Activated CD4-positive, alpha-beta T cell treated with anti-CD3 and anti-CD28 coated beads for 48 hours (primary cell): ENCODE measurements at places on chromosomes 3 and 15.

DNA sequence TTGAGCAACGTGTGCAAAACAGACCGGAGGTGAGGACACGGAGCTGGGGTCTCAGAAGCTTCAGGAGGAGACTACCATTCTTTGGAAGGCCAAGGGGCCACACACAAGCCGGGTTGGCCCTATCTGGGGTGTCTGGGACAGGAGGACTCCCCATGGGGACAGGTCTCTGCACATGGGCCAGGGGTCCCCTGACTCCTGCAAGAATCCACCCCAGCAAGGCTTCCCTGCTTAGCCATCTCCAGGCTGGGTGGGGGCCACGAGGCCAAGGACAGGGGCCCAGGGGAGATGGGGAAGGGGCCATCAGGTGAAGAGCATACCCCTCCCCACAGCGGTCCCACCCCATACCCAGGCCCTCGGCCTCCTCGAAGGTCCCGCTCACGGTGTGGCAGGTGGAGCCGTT, 38.5 kb downstream of the ADAMTS7 start:
- DNase-seq, result no peak

- DNase-seq, result peak; percentile 25
Observed at GRCh38 chr3:109336291-109336861, 970 bp downstream of the DPPA4 start.

DNA sequence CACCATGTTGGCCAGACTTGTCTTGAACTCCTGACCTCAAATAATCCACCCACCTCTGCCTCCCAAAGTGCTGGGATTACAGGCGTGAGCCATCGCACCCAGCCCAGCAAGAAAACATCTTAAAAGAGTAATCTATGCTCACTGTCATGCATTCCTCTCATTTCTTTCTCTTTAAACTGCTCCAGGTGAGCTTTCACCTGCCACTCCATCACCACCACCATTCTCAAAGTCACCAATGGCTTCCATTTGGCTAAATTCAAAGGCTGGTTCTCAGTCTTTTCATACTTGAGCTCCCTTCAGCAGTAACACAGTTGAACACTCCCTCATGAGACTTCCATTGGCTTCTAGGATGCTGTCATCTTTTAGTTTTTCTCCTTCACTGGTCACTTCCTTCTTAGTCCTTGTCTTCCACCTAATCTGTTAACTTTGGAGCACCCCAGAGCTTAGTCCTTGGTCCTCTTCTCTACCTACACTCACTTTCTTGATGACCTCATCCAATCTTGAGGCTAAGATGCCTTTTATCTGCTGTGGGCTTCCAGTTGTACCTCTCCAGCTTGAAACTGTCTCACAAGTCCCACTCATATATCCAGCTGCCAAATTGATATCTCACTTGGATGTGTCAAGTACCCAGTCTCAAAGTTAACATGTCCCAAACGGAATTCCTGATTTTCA, 27.0 kb upstream of the ESYT3 start:
- no peak for DNase-seq

- DNase-seq, result no peak
Observed at GRCh38 chr15:86541540-86541939, 461.9 kb downstream of the AGBL1 start.

GRCh38 chr3:160980740-160981139, 124.4 kb downstream of the B3GALNT1 start:
- no peak for DNase-seq

DNA sequence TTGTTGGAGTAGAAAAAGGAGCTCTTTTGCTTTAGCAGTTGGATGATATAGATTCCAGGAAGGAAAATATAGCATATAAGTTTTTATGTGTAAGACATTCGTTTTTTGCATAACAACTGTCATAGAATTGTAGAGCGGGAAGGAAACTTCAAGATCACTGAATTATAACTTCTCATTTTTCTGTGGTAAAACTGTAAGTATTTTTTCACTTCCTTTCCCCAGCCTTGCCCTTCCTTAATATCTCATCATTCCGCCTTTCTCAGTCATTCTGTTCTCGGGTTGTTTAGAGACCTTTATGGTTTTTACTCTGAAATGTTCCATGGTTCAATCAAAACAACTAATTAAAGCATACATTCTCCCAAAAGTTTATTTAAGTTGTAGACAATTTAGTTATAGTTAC, 1.1 kb downstream of the EAF2 start:
- DNase-seq, result no peak

DNA sequence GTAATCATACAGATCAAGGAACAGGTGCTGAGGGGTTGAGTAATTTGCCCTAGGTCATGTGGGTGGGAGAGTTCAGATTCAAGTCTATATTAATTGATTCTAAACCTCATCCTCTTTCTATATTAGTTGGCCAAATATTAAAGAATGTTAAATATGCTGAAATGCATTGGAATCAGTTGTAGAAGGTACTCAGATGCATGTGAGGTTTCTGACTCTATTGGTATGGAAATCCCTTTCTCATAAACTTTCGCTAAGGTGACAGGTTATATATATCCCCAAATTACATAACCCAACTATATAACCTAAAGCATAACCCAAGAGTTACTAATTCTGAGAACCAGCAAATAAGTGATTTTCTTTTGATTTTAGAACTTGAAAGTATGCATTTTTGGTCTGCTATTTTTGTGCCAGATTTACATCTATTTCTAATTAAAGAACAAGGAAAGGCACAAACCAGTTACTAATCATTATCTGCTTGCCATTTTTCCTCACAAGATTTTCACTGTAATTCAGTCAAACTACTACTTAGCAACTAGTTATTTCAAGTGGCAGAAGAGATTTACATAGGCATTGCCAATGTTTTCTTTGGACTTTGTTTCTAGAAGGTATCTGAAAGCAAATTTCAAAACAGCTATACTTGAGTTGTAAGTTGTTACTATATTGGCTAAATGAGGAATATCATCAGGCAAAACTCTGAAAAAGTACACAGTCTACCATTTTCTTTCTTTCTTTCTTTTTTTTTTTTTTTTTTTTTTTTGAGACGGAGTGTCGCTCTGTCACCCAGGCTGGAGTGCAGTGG, 201.3 kb downstream of the RBMS3 start:
- no peak for DNase-seq

DNA sequence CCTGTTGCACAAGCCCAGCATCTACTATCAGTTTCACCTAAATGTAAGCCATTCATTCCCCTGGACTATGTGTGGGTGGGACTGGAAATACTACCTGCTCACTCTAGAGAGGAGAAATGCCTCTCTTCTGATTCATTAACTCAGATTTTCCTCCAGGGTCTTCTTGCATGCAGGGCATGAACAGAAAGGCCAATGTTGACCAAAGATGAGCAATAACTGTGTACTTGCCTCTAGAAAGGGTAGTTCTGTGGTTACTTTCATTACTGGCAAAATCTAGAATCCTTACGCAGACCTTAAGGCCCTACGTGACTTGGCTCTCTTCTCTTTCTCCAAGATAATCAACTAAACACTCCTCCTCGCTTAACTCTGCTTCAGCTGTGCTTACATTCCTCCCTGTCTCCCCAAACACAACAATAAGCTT, 81.4 kb upstream of the PSMD6 start:
- no peak for DNase-seq

DNA sequence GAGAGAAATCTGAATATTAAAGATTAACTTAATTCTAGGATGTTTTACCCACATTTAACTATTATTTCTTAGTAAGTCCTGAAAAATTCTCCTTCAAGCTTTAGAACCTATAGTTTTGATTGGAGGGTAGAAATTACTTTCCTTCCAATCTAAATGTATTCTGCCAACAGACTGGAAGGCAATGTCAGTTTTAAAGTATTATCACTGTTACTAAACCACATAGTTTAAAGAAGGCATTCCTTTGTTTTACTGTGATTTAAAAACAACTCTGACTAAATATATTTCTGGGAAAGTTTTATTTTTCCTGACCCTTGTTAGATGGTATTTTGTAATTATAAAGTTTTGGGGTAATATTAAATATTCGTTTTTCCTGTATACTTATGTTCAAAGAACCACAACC, 382.5 kb downstream of the TBC1D5 start:
- no peak for DNase-seq

DNA sequence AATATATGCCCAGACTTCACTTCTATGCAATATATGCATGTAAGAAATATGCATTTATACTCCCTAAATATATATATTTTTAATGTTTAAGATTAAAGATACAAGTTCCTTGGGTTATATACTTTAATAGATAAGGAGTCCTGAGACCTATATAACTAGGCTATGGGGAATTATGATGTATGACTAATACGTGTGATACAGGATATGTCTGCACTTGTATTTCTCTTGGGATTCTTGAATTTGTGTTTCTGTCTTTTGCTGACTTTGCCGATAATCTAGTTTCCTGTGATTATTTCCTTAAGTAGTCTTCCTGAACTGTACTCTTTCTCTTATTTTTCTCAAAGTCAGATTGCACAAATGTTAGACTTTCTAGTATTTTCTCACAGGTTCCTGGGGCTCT, 109.6 kb downstream of the PIK3CB start:
- DNase-seq, result no peak

- no peak for DNase-seq
Observed at GRCh38 chr3:154981664-154982063, 98.5 kb upstream of the MME start.

DNA sequence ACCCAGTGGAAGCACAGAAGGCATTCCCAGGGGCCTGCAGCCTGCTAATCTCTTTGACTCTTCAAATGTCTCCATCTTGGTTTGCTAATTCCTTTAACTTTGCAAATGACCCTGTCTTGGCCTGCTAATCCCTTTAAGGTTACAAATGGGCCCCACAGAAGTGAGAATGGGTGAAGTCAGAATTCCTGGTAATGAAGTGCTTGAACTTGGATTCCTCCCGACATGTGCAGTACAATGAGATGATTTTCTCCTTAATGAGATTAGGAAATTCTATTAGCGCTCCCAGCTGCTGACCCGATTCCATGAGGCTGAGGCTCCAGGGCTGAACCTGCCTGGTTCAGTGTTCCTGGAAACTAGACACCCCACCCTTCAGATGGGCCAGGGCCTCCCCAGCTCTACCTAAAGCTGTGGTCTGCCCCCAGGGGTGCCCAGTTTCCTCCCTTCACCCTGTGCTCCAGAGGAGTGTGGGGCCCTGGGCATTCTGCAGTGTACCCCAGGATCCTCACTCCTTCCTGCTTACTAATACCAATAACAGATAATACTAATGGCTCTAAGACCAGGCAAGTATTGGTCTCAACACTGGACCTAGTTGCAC, 47.4 kb downstream of the SCN5A start:
- no peak for DNase-seq

- no peak for DNase-seq
Observed at GRCh38 chr3:187334904-187335303, 33.3 kb upstream of the RTP4 start.

- DNase-seq, result no peak
Observed at GRCh38 chr3:46075816-46076215, 48.5 kb upstream of the XCR1 start.

DNA sequence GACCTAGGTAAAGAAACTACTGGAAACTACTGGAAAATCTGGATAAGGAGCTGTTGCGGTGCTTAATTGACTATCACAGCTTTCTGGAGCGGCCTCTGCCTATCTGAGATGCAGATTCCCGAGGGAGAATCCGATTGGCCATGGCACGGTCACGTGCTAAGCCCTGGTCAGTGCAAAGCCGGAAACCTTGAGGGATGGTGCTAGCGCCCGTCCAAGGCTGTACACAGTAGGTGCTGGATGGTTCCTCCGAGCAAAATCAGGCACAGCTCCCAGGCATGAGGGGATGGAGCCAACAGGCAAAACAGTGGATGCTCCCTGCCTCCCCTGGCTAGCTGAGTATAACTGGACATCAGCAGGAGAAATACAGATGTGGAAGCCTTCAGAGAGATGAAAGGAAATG, 238.7 kb upstream of the HES1 start:
- DNase-seq, result no peak

- DNase-seq, result no peak
Observed at GRCh38 chr3:110811050-110811449, 260.6 kb upstream of the NECTIN3 start.

DNA sequence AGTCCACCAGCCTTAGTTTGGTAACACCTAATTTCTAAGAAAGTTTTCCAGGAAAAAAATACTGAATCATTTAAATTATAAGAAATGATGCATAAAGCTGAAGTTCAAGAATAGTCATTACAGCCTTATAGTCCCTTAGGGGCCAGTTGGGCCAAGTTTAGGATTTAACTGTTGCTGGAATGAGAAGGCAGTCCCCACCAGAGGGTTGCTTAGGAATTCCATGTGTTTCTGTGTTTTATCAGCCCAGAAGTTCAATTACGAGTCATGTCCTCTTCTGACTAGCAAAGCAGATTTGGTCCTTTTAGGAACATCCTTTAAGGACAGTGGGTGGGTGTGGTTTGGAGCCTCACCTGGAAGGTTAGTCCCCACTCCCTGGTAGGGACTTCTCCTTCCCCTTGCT, 57.0 kb upstream of the NR2E3 start:
- DNase-seq, result no peak

GRCh38 chr3:78041486-78041885, 1001.6 kb downstream of the ROBO2 start:
- DNase-seq, result no peak

GRCh38 chr3:18077128-18077840, 334.9 kb upstream of the TBC1D5 start:
- no peak for DNase-seq

DNA sequence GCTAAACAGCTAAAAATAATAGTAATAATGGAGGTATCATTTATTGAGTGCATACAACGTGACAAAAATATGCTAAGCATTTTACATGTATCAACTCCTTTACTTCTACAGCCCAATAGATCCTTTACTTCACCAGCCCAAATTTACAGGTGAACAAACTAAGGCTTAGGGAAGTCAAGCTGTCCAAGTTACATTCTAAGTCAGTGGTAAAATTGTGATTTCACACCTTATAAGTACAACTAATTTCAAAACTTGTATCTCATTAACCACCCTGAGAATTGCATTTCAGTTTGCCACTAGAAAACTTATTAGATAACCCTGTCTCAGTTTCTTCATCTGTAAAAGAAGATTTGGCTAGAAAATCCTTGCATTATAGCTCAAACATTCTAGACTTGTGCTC, 10.7 kb downstream of the SLC33A1 start:
- DNase-seq, result no peak

- no peak for DNase-seq
Observed at GRCh38 chr15:23532024-23532423, 33.5 kb upstream of the MKRN3 start.

- DNase-seq, result no peak
Observed at GRCh38 chr3:42661593-42662022, 8.1 kb downstream of the ZBTB47 start.

DNA sequence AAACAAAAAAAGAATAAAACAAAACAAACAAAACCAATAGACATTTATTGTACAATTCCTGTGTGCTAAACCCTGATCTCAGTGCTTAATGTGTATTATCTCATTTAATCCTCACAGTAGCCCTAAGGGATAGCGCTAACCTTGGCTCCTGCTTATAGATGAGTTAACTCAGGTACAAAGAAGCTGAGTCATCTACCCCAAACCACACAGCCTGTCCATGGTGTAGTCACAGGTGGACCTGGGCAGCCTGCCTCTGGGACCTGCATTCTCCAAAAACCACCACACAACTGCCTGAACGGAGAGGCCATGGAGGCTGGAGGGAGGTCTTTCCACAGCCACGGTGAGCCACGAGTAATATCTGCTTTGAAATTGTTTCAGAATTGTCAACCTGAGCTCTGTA, 5.5 kb upstream of the CLN6 start:
- no peak for DNase-seq
